ENCODE measurements at places on chromosomes 7 and 10. TPM values are rescaled to one million over a fixed set of nuclear protein-coding genes. Genes with fewer than 3 reads are reported as not detected.
A peak's percentile ranks its signal among the peaks of the same experiment; 100 is the strongest.

DNA sequence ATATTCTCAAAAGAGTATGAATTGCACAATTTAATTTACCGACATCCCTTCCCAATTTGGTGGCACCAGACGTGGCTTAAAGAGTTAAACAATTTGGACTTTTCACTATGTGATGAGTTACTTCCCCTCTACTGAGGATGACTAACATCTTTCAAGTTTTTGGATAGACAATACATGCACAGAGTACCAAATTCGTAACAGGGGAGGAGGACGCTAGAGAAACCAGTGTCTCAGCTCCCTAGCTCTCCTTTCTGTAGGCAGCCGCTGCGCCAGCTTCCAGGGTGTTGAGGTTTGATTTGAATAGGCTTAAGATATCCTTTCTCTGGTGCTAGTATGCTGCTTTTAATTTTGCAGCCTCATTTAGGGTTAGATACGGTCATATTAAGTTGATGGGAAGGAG lies 69.2 kb downstream of the GNA12 start:
- DNase-seq, result no peak

- no peak for DNase-seq
These were observed 955.6 kb downstream of the GATA3 start for GRCh38 chr10:9010093-9010492.

DNA sequence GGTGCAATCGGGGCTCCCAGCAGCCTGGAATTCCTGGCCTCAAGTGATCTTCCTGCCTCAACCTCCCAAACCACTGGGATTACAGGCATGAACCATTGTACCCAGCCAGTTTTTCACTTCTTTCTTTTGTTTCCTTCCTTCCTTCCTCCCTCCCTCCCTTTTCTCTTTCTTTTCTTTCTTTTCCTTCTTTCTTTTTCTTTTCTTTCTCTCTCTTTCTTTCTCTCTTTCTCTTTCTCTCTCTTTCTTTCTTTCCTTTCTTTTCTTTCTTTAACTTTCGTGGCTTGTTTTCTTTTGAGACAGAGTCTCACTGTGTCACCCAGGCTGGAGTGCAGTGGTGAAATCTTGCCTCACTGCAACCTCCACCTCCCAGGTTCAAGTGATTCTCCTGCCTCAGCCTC lies 12.3 kb downstream of the ORAI2 start:
- no peak for DNase-seq

DNA sequence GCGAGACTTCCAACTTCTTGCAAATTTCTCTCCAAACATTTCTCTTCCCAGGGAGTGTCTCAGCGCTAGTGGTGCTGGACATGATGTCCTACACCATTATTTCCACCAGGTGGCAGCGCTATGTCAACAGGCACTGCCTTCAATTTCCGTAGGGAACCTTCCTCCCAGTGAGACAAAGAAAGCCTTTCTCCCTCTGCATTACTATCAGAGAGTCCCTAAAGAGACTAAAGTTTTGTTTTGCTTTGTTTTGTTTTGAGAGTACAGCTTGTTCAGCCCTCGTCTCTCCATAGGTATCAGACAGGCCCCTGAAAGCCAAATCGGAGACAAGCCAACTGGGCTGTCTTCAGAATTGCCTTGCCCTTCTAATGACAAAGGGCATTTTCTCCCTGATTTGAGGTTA lies 44.2 kb upstream of the GGCT start:
- peak; percentile 74 for DNase-seq

GRCh38 chr7:96414931-96415292 lies 93.0 kb upstream of the SLC25A13 start:
- no peak for DNase-seq

DNA sequence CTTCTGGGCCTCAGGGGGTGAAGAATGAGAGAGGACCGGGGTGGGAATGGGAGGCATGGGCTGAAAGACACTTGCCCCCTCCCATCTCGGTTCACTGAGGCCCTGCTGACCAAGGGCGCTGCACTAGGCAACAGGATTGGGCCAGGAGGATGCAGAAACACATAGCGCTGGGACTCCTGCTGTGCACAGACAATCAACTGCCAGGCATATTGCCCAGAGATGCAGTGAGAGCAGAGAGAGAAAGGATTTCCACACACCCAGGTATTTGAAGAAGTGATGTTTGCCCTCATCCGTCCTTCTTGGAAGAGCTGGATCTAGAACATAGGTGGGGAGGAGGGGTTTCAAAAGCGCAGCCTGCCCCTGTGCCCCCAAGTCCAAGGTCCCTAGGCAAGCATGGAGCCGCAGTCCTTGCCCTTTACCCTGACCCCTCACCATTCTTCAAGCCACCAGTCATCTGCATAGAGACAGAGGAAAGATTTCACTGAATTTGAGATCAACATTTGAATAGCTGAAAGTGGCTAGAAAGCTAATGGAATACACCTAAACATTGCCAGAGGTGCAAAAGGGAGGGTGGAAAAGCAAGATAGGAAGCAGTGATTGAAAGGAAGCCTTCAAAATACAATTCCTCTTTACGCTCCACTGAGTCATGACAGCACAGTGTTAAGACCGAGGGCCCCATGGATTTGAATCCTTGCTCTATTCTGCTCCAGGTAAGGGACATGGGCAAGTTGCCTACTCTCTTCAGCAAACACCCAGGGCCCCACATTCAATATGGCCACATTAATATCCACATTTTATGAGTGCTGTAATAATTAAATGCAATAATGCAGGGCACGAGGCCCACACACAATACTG lies 44.2 kb upstream of the TNS3 start:
- DNase-seq, result no peak

DNA sequence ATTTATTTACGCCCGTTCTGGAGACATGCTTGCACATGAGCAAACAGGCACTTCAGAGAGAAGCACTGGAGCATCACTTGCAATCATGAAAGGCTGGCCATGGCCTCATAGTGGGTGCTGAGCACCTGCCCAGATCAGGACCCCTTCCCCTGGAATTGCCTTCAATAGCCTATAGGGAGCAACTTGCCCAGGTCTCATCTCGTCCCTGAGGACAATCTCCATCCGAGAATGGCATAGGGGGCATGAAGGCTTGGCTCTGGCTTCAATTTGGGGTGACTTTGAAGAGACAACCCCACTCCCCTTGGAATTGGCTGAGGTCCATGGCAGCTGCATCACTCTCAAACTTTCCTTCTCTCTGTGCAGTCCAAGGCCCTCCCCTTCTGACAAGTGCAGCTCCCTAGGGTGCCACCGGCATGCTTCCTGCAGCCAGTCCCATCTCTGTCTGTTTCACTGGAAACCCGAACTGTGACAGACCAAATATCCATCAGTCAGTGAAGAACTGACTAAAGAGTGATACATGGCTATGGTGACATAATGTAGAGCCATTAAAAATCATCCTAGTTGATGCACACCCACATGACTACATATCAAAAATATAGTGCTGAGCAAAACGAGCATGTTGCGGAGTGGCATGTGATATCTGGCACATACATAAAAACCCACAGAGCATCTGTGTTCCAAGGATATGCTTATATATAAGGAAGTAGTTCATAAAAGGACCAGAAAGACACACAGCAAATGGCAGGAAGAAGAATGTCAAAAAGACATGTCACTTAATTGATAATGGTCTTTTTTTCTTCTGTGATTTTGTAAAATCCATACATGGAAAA lies 12.4 kb downstream of the GDF2 start:
- no peak for DNase-seq

DNA sequence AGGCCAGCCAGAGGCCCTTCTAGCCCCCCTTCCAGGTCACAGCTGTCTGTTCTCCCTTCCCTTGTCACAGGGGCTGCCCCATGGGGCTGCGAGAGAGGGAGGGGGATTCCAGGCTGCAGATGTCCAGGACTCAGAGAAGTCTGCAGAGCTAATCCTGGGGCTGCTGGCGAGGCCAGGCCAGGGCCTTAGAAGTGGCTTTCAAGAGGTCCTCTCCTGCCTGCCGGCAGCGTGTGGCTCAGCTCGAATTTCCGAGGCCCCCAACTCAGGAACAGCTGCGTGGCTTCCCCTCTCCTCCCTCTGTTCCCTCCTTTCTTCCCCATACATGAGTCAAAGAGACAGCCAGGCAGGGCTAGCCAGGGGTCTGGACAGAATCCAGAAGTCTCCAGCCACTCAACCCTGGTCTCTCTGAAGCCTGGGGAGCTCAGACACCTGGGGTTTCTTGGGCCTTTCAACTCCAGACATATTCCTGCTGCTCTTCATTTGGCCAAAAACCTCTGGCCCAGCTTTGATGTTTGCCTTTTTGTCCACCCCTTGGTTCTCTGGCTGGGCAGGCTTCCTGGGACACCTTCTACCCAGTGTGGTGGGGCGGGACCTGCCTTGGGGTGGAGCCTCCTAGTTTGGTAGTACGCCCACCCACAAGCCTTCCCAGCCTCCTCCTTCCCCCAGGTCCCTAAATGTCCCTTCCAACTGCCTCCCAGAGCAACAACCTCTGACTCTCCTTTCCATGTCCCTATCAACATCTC lies 21.8 kb upstream of the EIF5AL1 start:
- DNase-seq, result no peak

DNA sequence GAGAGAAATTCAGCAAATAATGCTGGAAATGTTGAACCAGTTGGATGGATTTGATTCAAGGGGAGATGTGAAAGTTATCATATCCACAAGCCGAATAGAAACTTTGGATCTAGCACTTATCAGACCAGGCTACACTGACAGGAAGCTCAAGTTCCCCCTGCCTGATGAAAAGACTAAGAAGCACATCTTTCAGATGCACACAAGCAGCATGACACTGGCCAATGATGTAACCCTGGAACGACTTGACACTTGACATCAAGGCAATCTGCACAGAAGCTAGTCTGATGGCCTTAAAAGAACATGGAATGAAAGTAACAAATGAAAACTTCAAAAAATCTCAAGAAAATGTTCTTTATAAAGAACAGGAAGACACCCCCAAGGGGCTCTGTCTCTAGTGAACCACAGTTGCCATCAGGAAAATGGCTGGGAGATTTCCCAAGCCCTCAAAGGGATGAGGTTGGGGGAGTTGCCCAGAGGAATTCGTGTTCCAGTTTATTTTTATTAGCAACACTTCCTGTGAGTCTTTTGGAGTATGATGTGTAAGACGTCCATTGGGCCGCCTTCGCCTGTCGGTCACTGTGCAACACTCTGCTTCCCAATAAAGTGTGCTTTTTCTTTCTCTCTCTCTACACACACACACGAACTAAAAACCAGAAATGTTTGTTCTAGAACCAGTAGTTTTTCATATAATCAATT lies 200.0 kb downstream of the HIBADH start:
- no peak for DNase-seq

GRCh38 chr7:30521532-30521931 lies 16.9 kb upstream of the GGCT start:
- DNase-seq, result peak; percentile 80

- DNase-seq, result no peak
These were observed 7.9 kb upstream of the EMX2 start for GRCh38 chr10:117534321-117535297.

- DNase-seq, result peak; percentile 5
These were observed 639.6 kb upstream of the FOXK1 start for GRCh38 chr7:4042402-4043045.

GRCh38 chr10:77974396-77975074 lies 48.0 kb upstream of the DLG5 start:
- no peak for DNase-seq

GRCh38 chr10:120841522-120842189 lies 9.5 kb upstream of the WDR11 start:
- DNase-seq, result no peak

GRCh38 chr10:52019077-52019555 lies 295.0 kb upstream of the DKK1 start:
- no peak for DNase-seq

- DNase-seq, result peak; percentile 44
These were observed 295.3 kb upstream of the MKI67 start for GRCh38 chr10:128421371-128422160.

DNA sequence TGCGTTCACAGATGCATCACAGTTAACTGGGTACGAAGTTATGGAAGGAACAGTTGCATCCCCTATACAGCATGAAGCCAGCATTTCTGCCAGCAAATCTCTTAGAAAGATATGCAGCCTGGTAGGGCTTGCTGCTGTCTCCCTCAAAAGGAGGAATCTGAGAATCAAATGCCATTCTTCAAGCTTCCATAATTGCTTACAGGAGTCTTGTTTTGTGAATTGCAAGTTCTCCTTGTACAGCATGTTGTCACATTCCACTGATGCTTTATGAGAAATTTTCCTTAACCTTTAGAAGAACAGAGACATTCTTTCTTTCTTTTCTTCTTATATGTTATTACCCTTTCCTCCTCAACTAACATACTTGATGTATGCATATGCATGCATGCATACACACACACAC lies 134.6 kb downstream of the CHRM2 start:
- DNase-seq, result no peak

GRCh38 chr7:27740449-27741086 lies 606 bp downstream of the TAX1BP1 start:
- peak; percentile 83 for DNase-seq

DNA sequence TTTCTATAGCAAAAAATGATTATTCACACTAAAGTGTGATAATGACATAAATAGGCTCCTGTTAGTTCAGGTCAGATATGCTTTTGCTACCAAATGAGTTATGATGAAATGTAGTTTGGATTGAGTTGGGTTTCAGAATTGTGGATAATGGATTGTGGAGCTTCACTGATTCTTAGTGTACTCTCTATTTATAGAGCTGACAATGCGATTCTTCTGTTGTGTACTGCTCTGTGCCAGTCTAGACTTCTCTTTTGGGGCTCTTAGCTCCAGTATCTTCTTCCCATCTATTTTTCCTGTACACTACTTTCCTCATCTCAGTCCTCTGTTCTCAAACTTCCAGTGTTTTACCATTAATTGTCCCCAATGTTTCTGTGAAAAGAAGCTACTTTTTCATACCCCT lies 7.5 kb downstream of the STMP1 start:
- DNase-seq, result no peak

GRCh38 chr10:122457934-122458333 lies 3.4 kb upstream of the HTRA1 start:
- no peak for DNase-seq

DNA sequence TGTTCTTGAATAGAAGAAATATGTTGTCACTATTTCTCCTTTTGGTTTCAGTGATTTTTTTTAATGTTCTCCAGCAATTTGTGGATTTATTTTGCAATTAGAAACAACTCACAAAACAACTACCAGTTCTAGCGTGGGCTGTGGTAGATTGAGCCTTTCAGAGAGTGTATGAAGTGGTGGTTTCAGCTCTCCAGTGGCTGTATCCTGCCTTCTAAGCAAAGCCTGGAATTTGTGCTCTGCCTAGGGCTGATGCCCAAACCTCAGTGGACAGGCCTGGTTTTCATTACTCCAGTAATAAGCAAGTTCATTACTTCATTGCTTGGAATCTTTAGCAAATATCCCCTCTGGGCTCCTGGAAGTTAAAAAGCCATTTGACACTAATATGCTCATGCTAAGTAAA lies 35.9 kb downstream of the APBB1IP start:
- no peak for DNase-seq

- no peak for DNase-seq
These were observed 37.9 kb upstream of the DKK1 start for GRCh38 chr10:52276163-52276562.

- no peak for DNase-seq
These were observed 18.7 kb upstream of the ARHGAP12 start for GRCh38 chr10:31947144-31947926.

GRCh38 chr7:37230221-37230620 lies 218.4 kb downstream of the ELMO1 start:
- peak; percentile 77 for DNase-seq

GRCh38 chr7:128791121-128791971 lies at the start of gene CCDC136:
Gene CCDC136 (plus strand): TSS chr7:128791968. CDS start chr7:128792412, 444 bp downstream.
- no peak for DNase-seq

Gene ZDHHC16
- total RNA-seq, result 39.0 TPM

Gene MMP21
- 0.67 TPM for total RNA-seq

Gene IMMP2L
- total RNA-seq, result 7.7 TPM

Gene CAV2
- total RNA-seq, result 278 TPM

Gene ZPBP
- total RNA-seq, result not detected

Gene MOGAT3
- total RNA-seq, result not detected

Gene ANKRD61
- total RNA-seq, result not detected

Gene WNT2
- 6.5 TPM for total RNA-seq

Gene OPN1SW
- total RNA-seq, result not detected

Gene TMEM196
- not detected for total RNA-seq

Gene SPDYE9
- total RNA-seq, result not detected

Measured in right atrium auricular region (tissue), 2 donors.